Mesothelial cell of epicardium (in vitro differentiated cells): ENCODE measurements at places on chromosomes 3 and 15.

GRCh38 chr3:81666502-81667121 lies 94.8 kb downstream of the GBE1 start:
- no peak overlapping the region for H3K27ac ChIP-seq
- no peaks in the 10 kb centered on the region for H3K27me3 ChIP-seq
- peaks cover 4% of the 10 kb centered on the region for H3K4me1 ChIP-seq
- no peak overlapping the region for H3K4me3 ChIP-seq
- H3K36me3 ChIP-seq = no peaks in the 10 kb centered on the region
- no peak for DNase-seq

GRCh38 chr3:49534581-49535441 lies 19.5 kb upstream of the BSN start:
- H3K36me3 ChIP-seq = peaks cover 17% of the 10 kb centered on the region
- no peak overlapping the region for H3K27ac ChIP-seq
- H3K4me3 ChIP-seq = no peak overlapping the region
- DNase-seq = no peak
- H3K4me1 ChIP-seq = peaks cover 2% of the 10 kb centered on the region

DNA sequence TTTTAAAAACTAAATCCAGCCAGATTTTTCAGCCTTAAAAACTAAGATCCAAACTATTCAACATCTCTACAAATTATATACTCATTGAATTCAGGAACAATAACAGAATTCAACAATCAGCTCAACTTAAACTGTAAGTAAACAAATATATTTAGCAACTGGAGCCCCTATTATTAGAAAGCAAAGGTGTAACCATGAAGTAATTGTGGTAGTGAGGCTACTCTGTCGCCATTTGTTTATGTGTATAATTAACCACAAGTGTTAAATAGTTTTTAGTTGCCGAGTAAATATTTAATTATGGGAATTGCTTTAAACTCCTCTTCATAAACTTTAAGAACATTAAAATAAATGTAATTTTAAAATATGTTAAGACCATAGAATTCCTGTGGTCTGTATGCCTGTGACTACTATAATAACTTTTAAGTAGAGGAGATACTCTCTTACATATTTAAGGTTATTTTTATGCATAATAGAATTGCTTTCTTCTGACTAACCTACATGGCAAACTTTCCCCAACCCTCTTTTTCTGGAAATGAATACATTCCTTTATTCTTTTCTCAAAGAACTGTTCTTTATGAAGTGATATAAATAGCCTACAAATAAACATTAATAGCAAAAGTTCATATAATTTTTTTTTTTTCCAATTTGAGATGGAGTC lies 51.2 kb downstream of the MFN1 start:
- H3K4me1 ChIP-seq = no peaks in the 10 kb centered on the region
- H3K27me3 ChIP-seq = no peaks in the 10 kb centered on the region
- H3K36me3 ChIP-seq = peaks cover 17% of the 10 kb centered on the region
- no peak for DNase-seq
- no peak overlapping the region for H3K27ac ChIP-seq

- no peak for DNase-seq
- no peaks in the 10 kb centered on the region for H3K36me3 ChIP-seq
- H3K4me3 ChIP-seq = no peak overlapping the region
- H3K27ac ChIP-seq = peak overlapping the region; percentile 23
Observed at GRCh38 chr15:38758043-38758442, 193.4 kb upstream of the RASGRP1 start.

- H3K4me1 ChIP-seq = peaks cover 9% of the 10 kb centered on the region
- no peaks in the 10 kb centered on the region for H3K27me3 ChIP-seq
- peak overlapping the region; percentile 74 for H3K4me3 ChIP-seq
- peak overlapping the region; percentile 86 for H3K27ac ChIP-seq
- no peaks in the 10 kb centered on the region for H3K36me3 ChIP-seq
Observed at GRCh38 chr3:188948281-188948996, 223.3 kb upstream of the TPRG1 start.

DNA sequence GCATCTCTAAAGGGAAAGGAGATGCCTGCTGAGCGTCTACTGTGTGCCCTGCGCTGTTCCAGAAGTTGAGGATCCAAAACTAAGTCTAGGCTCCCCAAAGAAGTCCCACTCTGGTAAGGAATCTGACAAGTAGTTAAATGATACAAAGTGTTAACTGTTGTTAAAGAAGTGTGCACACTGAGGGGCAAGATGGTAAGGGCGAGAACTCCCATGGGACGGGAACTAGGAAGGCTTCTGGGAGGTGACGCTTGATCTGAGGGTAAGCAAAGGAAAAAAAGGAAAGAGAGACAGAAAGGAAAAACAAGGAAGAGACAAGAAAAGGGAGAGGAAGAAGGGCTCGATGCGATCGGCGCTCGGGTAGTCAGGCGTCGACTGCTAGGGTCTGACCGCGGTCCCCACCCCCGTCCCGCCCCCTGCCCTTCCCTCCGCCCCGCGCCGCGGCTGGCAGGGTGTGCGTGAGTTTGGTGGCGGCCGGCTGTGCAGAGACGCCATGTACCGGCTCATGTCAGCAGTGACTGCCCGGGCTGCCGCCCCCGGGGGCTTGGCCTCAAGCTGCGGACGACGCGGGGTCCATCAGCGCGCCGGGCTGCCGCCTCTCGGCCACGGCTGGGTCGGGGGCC lies at the start of gene LACTB:
Gene LACTB, plus strand, starts transcription at position 480 of the 620 bp plus-strand sequence. Its CDS starts 11 bp downstream, at position 491.
- no peaks in the 10 kb centered on the region for H3K27me3 ChIP-seq
- H3K36me3 ChIP-seq = peaks cover 7% of the 10 kb centered on the region
- H3K27ac ChIP-seq = peak within 1 kb of the TSS; percentile 86
- DNase-seq = peak; percentile 71
- peaks cover 9% of the 10 kb centered on the region for H3K4me1 ChIP-seq
- peak within 1 kb of the TSS; percentile 80 for H3K4me3 ChIP-seq

- no peak overlapping the region for H3K27ac ChIP-seq
- no peaks in the 10 kb centered on the region for H3K27me3 ChIP-seq
- no peak overlapping the region for H3K4me3 ChIP-seq
Observed at GRCh38 chr15:94412979-94413746, 181.8 kb downstream of the MCTP2 start.

DNA sequence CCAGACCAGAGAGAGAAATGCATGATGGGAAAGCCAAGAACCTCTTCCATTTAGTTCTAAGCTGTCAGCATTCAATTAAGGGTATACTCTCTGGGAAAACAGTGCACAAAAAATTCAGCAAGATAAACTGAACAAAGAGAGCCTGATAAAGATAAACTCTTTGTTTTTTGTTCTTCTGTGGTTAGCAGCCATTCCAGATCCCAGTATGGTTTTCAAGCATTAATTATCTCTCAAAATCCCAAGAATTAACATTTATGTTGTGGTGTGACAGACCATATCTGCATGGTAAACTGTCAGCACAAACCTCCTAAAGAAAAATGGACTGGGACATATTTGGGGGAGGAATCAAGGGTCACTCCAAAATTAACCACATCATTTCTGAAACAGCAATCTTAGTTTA lies 124.0 kb upstream of the LRRN1 start:
- DNase-seq = no peak
- peak overlapping the region; percentile 76 for H3K27ac ChIP-seq
- no peak overlapping the region for H3K4me3 ChIP-seq
- H3K4me1 ChIP-seq = peaks cover 10% of the 10 kb centered on the region

DNA sequence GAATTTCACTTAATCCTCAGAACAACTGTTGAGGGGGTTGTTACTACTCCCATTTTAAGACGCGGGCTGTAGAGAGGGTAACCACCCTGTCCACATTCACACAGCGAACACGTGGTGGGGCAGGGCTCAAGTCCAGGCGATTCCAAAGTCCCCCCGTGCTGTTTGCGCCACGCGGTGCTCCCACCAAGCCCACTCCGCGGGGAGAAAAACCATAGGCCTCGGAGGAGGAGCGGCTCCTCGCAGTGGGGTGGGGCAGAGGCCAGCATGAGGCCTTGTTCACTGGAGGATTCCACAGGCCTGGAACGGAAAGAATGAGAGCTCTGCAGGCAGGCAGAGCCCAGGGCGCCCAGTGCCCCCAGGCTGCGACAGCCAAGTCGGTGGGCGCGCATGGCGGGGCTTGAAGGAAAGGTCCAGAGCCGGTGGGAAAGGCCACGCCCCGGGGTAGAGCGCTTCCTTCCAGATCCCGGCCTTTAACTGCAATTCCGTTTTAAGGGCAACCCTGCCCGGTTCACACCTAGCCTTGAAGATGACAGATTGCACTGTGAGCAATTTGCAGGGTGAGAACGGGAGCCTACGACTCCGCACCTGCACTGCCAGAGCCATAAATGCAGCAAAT lies 161.8 kb upstream of the TBL1XR1 start:
- H3K4me1 ChIP-seq = peaks cover 66% of the 10 kb centered on the region
- DNase-seq = peak; percentile 60
- H3K36me3 ChIP-seq = no peaks in the 10 kb centered on the region

DNA sequence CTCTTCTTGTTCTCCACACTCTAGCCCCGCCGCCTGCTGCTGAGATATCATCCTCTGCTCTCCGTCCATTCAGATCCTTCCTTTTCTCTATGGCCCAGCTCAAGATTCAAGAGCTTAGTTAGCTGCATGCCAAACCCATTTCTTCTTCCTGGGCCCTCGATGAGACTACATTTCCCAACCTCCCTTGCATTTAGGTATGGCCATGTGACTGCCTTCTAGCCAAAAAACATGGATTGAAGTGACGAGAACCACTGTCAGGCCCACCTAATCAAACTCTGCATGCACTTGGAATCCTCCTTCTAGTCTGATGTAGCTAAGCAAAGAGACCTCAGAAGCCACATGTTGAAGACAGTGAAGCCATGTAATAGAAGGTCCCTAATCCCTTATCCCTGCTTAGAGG lies 308.2 kb downstream of the VPS13C start:
- H3K27me3 ChIP-seq = peaks cover 10% of the 10 kb centered on the region
- DNase-seq = no peak
- H3K4me3 ChIP-seq = no peak overlapping the region
- no peaks in the 10 kb centered on the region for H3K36me3 ChIP-seq
- H3K27ac ChIP-seq = no peak overlapping the region

DNA sequence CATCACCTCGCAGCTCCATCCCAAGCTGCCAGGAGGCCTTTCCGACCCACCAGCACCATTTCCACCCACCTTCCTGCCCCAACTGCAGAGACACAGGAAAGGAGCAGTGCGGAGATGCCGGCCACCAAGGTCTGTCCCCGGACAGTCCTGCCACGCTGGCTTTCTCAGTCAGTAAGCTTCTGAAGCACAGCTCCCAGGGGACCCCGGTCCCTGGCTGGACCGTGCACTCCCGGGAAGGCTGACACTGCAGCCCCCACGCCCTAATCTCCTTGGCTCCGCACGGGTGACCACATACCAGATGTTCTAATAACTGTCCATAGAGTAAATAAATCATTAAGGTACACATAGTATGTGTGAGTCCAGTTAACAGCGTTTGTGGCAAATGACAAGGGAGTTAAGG lies 73.5 kb downstream of the VGLL4 start:
- H3K27ac ChIP-seq = peak overlapping the region; percentile 48
- peaks cover 6% of the 10 kb centered on the region for H3K4me1 ChIP-seq
- H3K36me3 ChIP-seq = peaks cover 12% of the 10 kb centered on the region
- no peak overlapping the region for H3K4me3 ChIP-seq
- H3K27me3 ChIP-seq = no peaks in the 10 kb centered on the region

DNA sequence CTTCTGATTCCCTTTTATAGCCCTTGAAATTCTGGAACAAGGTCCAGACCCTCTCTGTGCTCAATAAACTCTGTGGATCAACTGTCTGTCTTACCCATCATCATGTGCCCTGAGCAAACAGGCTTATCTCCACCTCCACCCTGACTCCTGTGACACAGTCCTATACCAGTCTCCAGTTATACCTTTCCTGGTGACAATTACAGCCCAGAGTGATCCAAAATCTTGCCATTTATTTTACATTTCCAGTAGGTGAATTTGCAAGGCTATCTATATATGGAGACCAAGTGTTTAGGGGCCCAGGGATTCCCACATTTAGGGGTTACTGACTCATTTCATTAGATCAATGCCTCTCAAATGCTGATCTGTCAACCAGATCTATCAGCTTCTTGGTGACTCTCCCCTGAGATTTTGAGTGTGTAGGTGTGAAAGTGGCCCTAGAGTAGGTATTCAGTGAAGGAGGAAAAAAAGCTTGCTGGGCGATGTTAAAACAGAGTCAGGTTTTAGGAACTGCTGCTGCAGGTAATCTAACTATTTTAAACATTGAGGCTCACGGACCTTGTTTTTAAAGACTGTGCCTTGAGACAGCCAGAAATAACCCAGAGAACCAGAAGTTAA lies 229.6 kb upstream of the WNT5A start:
- H3K4me3 ChIP-seq = no peak overlapping the region
- H3K36me3 ChIP-seq = no peaks in the 10 kb centered on the region
- no peak overlapping the region for H3K27ac ChIP-seq
- peaks cover 18% of the 10 kb centered on the region for H3K4me1 ChIP-seq
- no peak for DNase-seq

DNA sequence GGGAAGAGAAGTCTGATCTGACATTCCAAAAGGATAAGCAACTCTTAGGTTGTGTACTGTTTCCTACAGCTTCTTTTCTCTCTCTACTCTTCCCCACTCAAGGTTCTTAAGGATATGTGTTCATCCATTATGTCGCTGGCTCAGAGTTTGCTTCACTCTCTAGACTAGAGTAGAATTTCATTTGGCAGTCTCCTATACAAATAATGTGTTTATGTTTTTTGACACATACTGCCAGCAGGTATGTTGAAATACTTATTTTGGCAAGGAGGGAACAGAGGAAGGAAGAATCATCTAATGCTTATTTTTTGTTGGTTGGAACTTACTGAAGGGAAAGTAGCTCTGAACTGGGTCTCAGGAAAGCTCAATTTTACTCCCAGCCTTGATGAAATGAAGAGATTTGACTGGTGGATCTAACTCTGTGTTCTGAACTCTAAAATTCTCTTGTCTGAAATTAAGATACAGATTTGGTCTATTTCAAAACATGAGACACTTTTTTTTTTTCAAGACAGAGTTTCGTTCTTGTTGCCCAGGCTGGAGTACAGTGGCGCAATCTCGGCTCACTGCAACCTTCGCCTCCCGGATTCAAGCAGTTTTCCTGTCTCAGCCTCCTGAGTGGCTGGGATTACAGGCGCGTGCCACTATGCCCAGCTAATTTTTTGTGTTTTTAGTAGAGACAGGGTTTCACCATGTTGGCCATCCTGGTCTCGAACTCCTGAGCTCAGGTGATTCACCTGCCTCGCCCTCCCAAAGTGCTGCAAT lies 7.6 kb upstream of the EMC3 start:
- H3K4me3 ChIP-seq = no peak overlapping the region
- no peaks in the 10 kb centered on the region for H3K4me1 ChIP-seq
- no peaks in the 10 kb centered on the region for H3K27me3 ChIP-seq
- peaks cover 5% of the 10 kb centered on the region for H3K36me3 ChIP-seq
- H3K27ac ChIP-seq = no peak overlapping the region

DNA sequence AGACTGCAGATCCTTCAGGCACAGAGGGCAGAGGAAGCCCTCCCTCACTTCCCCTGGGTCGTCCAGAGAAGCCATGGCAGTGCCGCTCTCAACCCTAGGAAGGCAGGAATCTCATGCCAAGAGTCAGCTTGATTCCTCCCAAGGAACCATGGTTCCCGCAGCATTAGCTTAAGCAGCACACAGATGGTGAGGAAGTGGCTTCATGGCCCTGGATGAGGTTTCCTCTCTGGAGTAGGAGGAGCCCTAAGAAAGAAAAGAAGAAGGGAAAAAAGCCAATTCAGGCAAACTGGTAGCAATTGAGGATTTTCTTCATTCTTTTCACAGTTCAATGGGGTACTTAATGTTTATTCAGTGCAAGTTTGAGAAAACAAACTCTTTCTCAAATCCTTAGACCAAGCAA lies 2.9 kb downstream of the RBSN start:
- no peak overlapping the region for H3K27ac ChIP-seq
- H3K27me3 ChIP-seq = no peaks in the 10 kb centered on the region
- no peak overlapping the region for H3K4me3 ChIP-seq
- no peak for DNase-seq
- H3K36me3 ChIP-seq = peaks cover 15% of the 10 kb centered on the region
- H3K4me1 ChIP-seq = peaks cover 23% of the 10 kb centered on the region
